CD8-positive, alpha-beta memory T cell (primary cell): ENCODE measurements at places on chromosomes 4 and X. TPM values are rescaled to one million over a fixed set of nuclear protein-coding genes. Genes with fewer than 3 reads are reported as not detected.

The RPA4 gene
- 0.58 TPM for total RNA-seq

DNA sequence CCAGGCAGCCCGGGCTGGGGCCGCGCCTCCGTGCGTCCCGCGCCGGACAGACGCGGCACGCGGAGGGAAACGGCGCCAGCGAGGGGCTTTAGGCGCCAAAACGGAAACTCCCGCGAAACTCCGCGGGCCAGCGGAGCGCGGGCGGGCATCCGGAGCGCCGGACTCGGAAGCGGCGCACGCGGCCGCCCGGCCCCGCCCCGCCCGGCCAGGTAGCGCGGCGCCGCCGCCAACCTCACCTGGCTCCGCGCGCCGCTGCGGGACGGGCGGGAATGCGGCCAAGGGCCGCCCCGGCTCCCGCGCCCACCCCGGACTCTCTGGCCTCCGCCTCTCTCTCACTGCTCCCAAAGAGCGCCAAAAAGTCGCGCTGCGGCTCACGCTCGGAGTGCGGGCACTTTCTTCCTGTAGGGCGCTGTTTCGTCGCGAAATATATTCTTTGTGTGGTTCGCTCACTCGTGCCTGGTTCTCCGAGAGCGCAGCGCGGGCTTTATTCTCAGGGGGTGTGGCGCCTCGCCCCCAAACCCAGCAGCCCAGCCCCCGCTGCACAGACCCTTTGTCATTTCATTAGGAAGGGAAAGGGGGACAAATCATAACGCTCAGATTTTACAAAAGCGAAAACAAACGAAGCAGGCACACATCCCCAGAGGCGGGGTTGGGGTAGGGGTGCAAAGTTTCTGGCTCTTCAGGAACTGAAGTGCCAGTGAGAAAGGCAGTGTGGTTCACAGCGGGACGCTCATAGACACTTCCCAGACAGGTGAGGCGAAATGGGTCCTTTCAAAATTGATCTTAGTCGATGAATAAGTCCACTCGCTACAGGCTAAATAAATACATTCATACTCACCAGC lies 961 bp upstream of the MBNL3 start:
- peak overlapping the region; percentile 60 for H3K4me3 ChIP-seq
- H3K36me3 ChIP-seq: no peaks in the 10 kb centered on the region
- H3K4me1 ChIP-seq: peaks cover 38% of the 10 kb centered on the region
- H3K27ac ChIP-seq: peak overlapping the region; percentile 48
- H3K27me3 ChIP-seq: no peaks in the 10 kb centered on the region

DNA sequence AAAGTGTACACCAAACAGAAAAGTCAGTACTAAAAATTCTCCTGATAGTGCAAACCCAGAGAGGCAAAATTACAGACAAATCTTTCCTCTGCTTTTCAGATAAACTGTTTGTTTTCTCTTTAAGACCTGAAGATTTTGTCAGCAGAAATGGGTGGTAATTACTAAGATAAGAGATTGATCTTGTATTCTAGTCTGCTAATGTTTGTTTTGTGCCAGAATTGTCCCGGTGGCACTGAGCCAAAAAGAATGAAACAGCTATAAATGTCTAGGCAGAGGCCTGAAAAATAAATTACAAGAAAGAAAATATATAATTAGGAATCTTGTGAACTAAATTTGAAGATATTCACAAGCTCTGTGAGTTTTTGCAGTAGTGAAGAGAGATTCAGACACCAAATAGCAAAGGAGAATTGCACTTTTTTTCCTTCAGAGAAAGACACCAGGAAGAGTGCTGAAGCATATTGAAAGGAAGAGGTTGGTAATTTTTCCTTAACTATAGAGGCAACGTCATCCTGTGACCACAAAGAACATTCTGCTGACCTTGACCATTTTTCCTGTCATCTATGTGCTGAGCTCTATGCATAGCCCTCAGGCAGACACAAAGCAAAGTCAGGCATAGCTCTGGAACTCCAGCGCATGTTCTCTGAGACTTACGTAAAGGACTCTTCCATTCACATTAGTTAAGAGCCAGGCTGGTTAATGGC lies 314.5 kb upstream of the RASGEF1B start:
- H3K4me1 ChIP-seq: no peaks in the 10 kb centered on the region
- H3K27me3 ChIP-seq: no peaks in the 10 kb centered on the region
- H3K4me3 ChIP-seq: no peak overlapping the region
- DNase-seq: no peak
- no peaks in the 10 kb centered on the region for H3K36me3 ChIP-seq

- H3K4me1 ChIP-seq: no peaks in the 10 kb centered on the region
- no peak for DNase-seq
- H3K4me3 ChIP-seq: no peak overlapping the region
- H3K27me3 ChIP-seq: no peaks in the 10 kb centered on the region
These were observed 1126.6 kb downstream of the FAT4 start for GRCh38 chr4:126441173-126442035.

DNA sequence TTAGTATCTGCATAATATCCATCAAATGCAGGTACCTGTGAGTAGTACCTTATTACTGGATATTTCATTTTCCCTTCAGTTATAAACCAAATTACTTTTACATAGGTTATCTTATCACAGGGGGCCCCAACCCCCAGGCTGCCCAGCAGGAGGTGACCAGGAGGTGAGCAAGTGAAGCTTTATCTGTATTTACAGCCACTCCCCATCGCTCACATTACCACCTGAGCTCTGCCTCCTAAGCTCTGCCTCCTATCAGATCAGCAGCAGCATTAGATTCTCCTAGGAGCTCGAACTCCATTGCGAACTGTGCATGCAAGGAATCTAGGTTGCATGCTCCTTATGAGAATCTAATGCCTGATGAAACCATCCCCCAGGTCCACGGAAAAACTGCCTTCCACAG lies 6.3 kb downstream of the PRSS12 start:
- no peak for DNase-seq
- H3K4me3 ChIP-seq: no peak overlapping the region
- H3K36me3 ChIP-seq: no peaks in the 10 kb centered on the region
- H3K27ac ChIP-seq: no peak overlapping the region
- peaks cover 4% of the 10 kb centered on the region for H3K27me3 ChIP-seq
- no peaks in the 10 kb centered on the region for H3K4me1 ChIP-seq

The FGF5 gene
- not detected for total RNA-seq

DNA sequence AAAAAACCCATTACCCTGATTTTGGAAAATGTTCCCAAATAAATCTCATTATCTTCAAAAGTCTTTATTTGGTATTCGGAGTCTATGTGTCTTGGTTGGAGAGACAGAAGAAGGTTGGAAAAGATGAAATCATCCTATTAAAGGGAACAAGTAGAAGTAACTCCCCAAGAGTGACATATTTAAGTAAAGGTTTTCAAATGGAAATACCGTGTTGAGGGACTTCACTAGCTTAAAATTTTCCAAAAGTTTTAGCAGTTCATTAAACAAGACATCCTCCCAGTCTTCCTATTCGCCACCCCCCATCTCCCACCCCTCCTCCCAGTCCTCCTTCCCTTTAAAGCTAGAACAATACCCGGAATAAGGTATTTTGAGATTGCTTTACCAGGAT lies 62.7 kb upstream of the CCDC160 start:
- no peak for DNase-seq
- H3K27ac ChIP-seq: no peak overlapping the region
- no peak overlapping the region for H3K4me3 ChIP-seq
- H3K27me3 ChIP-seq: peaks cover 13% of the 10 kb centered on the region

GRCh38 chr4:38928974-38929373 lies 61.4 kb downstream of the FAM114A1 start:
- no peak for DNase-seq
- no peaks in the 10 kb centered on the region for H3K36me3 ChIP-seq
- H3K27ac ChIP-seq: no peak overlapping the region
- no peak overlapping the region for H3K4me3 ChIP-seq
- no peaks in the 10 kb centered on the region for H3K4me1 ChIP-seq

DNA sequence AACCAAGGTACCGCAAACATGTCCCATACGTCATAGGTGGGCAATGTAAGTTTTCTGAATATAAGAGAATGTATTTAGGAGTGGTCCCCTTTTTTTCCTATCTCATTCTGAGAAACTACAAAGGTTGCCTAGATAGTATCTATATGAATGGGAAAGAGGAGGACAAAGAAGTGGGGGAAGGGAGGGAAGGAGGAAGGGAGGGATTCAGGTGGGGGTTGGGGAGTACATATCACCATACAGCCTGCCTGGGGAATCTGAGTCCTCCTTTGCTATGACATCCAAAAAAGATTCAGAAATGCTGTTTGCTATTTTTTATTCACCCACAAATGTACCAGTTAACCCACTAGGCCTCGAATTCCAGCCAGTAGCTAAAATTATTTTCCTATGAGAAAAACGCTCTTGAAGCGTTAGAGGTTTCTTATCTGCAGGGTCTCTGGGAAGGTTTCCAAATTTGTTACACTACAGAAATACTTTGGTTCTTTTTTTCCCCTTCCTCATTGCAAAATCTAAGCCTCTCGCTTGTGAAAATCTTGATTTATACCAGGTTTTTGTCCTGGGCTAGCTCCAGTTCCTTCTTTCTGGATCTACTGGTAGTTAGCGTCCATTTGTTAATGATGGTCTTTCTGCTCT lies 212.9 kb downstream of the NSUN7 start:
- no peak for DNase-seq
- H3K36me3 ChIP-seq: no peaks in the 10 kb centered on the region
- no peak overlapping the region for H3K4me3 ChIP-seq
- no peaks in the 10 kb centered on the region for H3K4me1 ChIP-seq
- H3K27ac ChIP-seq: no peak overlapping the region

The EPGN gene
- total RNA-seq: not detected

- H3K27ac ChIP-seq: no peak overlapping the region
- H3K27me3 ChIP-seq: peaks cover 6% of the 10 kb centered on the region
- no peaks in the 10 kb centered on the region for H3K4me1 ChIP-seq
- DNase-seq: no peak
These were observed 86.7 kb upstream of the NKX1-1 start for GRCh38 chr4:1492651-1493539.
